ENCODE measurements at places on chromosomes 1 and 21.

GRCh38 chr1:178938959-178939317, 68.1 kb upstream of the ANGPTL1 start:
- DNase-seq, result no peak

DNA sequence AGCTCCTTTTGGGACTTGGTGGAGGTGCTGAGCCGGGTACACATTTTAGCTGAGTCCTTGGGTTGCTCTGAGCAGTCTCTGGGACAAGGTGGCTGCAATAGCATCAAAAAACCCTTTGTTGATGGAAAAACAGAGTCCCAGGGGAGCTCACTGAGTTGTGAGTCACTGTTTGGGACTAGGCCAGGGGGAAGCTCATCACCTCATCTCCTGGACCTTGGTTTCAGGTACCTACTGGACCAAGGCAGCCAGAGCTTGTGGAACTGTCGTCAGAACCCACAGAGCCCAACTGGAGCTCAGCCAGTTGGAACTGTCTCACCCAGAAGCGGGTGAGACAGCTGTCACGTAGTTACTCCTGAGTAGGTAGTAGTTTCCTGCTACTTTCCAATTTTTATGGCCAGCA, 146.7 kb downstream of the HLX start:
- no peak for DNase-seq

DNA sequence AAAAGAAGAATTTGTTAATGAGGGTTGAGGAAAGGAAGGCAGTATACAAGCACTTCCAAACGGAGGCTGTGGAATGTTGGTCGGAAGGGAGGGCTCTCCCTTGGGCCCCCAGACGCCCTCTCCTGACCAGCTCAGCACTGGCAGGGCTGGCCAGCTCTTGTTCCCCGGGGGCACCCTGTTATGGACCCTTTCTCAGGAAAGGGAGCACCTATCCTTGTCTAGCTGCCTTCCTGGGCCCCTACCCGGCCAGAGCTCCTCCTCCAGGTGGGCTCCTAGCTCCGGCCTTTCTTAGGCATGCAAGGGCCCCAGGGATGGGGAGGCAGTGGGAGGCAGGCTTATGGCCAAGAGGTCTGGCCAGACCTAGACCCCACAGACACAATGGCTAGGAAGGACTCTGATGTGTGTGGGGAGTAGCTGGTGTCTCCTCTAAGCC, 926 bp downstream of the BLACAT1 start:
- DNase-seq, result no peak

- no peak for DNase-seq
Measured at GRCh38 chr1:116913941-116914340, 4.2 kb downstream of the PTGFRN start.

GRCh38 chr1:81505831-81506230, 294.9 kb upstream of the ADGRL2 start:
- DNase-seq, result no peak

DNA sequence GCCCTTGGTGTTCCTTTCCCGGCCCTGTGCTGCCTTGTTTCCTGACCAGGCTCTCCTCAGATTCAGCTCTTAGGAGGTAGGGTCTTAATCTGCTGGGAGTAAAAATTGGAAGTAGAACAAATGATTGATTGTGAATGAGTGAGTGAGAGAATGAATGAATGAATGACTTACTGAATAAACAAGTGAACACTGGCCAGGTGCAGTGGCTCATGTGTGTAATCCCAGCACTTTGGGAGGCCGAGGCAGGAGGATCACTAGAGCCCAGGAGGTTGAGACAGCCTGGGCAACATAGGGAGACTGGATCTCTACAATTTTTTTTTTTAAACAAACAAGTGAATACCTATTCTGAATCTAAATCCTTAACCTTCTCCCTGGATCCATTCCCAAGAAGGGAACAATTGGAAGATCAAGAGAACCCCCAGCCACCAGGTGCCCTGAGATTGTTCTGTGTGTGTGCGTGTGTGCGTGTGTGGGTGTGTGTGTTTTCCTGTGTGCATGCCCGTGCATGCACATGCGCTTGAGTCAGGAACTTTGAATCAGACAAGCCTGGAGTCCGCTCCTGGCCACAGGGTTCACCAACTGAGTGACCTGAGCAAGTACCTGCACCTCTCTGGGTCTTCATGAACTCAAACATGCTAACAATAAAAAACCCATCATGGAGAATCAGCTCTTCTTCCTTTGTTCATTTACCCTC, 24.3 kb upstream of the CITED4 start:
- DNase-seq, result no peak

DNA sequence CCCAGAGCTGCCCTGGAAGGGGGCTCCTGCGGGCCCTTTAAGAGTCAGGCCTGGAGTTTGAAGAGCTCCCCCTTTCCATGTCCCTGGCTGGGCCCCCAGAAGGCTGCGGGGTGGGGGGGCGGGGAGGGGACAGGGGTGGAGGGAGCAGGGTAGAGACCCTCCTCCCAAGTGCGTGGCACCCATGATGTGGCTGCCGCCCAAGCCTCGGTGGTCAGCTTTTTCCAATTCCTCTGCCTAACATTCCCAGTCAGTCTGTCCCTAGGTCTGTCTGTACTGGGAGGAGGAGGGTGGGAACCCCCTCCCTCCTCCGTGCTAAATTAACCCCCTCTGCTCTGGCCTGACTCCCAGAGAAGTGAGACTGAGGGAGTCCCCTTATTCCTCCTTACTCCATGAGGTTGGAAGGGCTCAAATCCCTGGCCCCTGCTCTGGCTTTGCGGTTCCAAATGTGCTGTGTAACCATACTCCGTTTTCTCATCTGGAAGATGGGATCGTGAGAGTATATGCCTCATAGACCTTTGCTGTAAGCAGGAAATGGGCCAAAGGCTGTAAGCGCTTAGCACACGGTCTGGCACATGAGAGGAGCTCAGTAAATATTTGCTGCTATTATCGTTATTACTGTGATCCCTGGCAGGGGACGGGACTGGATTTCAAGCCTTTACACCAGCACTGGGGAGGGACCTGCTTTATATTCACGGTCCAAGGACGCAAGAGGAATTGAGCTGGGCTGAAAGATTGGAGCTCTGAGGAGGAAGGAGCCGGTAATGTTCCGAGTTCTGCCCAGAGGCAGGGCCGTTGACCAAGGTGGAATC, 658 bp upstream of the COL16A1 start:
- DNase-seq, result no peak

DNA sequence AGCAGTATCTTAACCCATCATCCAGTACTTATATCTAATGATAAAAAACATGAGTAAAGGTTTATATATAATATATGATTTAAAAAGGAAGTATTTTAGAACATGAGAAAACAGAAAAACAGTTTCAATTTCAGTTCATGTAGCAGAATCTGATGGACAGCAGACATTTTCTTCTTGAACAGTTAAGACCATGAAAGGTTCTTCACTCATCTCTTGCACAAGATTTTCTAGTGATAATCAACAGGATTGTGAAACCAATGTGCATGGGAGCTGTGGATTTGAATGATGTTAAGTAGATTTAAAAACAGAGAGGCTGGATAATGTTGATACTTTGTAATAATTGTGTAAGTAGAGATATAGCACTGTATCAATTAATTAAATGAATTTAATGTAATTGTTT, 1297.6 kb downstream of the BRINP3 start:
- no peak for DNase-seq

GRCh38 chr1:224591326-224591725, 24.8 kb upstream of the CNIH3 start:
- no peak for DNase-seq

DNA sequence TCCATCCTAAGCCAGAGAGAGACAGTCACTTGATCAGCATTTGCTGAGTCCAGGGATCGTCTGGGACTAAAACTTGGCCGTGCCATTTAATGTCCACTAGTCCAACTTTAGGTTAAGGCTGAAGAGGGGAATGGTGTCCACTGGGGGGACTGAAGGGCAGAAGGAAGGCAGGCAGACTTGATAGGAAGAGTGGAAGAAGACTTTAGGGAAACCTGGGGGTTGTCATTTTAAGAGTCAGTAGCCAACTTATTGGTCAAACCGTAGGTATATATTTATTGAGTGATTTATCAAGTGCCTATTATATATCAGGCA, 1.3 kb upstream of the LMOD1 start:
- DNase-seq, result no peak

- DNase-seq, result no peak
Measured at GRCh38 chr21:45573452-45574035, 31.3 kb upstream of the SLC19A1 start.

DNA sequence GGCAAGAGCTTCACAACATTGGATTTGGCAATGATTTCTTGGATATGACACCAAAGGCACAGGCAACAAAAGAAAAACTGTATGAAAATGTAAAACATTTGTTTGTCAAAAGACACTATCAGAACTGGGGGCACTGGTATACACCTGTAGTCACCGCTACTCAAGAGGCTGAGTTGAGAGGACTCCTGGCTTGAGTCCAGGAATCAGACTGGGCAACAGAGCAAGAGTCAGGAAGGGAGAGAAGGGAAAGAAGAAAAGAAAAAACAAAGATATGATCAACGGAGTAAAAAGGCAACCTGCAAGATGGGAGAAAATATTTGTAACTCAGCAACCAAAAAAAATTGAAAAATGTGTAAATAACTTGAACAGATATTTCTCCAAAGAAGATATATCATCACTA, 6.0 kb upstream of the TUT4 start:
- no peak for DNase-seq

DNA sequence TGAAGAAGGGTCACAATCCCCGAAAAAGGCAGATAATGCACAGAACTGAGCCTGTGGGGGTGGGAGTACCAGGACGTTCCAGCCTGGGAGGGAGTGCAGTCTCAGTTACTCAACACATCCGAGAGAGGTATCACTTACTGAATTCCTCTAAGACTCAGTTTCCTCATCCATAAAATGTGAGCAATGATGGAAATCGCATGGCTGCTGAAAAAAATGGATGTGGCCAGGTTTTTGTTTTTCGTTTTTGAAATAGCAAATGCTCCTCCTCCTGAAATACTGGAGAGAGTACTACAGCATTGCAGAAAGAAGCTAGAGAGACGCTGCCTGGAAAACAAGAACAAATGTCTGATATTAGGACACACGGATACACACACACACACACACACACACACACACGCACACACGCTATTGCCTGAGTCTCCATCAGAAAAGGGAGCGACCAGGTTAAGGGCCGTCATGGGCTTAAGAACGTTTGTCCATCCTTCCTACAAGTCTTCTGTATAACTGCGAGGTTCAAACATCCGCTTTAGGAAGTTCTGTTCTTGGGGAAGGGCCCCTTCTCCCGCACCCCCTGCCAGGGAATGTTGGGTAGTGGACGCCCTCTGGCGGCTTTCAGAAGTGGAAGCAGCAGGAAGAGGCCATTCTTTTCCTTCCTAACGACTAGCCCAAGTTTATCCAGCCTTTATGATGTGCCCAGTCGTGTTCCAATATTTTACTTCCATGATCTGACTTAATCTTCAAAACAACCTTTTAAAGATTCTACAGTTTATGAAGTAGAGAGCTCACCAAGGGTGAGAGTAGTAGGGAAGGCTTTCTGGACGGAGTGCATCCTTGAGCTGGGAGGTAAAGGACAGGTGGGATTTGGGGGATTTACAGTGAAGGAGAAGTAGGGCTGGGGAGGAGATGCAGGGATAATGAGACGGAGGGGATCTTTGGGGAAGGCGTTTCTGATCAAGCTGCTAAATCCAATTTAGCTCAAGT, 699 bp upstream of the NES start:
- DNase-seq, result no peak

- DNase-seq, result no peak
Measured at GRCh38 chr1:35577071-35577998, 4.2 kb downstream of the TFAP2E start.

GRCh38 chr1:208184966-208185654, 59.1 kb downstream of the PLXNA2 start:
- no peak for DNase-seq

DNA sequence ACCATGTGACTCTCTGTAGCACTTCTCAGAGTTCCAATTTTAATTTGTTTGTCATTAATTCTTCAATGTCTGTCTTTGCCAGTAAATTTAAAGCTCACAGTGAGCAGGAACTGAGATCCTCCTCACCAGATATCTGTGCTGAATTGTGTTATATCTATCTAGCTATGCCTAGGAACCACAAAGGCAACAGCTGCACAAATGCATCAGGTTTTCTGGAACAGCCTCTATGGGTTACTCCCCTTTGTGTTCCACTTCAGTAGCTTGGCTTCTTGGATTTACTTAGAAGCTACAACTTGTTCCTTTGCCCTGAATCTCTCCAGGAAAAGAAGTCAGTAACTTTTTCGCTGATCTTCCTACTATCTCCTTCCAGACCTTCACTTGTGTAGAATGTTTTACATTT, 1237.8 kb upstream of the ADGRL4 start:
- no peak for DNase-seq

- DNase-seq, result no peak
Measured at GRCh38 chr1:187001198-187001889, 172.6 kb downstream of the PLA2G4A start.

- no peak for DNase-seq
Measured at GRCh38 chr1:240967070-240967724, 355.2 kb upstream of the GREM2 start.

GRCh38 chr21:44938772-44939531, 877 bp upstream of the SLX9 start:
- no peak for DNase-seq

DNA sequence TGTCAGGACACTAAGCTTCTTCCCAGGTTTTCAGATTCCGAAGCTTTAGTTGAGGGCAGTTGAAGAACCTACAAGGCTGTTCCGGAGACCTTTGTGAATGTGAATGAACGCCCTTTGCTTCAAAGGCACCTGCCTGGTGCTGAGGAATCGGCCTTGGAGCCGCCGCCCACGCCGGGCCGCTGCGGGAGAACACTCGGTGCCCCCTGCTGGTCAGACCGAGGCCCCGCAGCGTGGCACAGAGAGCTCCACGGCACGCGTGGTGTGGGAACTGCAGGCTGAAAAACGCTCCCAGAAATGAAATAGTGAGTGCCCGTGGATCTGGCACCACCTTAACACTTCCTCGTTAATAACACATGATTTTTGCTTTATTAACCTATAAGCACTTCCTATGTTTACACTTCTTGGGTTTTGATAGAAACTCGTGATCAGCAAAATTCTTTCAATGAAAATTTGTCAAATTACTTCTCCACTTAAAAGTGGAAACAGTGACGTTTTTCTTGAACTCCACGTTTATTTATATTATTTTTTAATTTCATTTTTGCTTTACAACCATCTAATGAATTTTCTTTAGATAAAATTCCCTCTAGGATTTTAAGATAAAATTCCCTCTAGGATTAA, 460.6 kb downstream of the DSCAM start:
- DNase-seq, result peak; percentile 12

DNA sequence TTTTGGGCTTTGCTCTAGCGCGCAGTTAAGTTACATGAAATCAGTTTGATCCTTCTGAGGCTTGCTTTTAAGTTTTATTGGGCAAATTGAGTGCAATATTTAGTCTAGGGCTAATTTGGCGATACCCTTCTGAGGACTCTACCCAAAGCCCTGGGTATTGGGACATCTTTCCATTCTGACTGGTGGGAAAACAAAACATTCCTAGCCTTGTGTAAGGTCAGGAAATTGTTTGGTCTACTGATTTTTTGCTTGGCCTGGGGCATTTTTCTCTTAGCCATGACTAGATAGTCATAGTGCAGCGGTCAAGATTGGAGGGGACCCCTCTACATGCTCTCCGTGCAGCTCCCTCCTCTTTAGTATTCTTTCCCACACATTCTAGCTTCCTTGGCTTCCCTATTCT, 189.6 kb upstream of the PTGFR start:
- DNase-seq, result no peak

GRCh38 chr1:70497152-70497551, 86.1 kb downstream of the CTH start:
- DNase-seq, result no peak

GRCh38 chr21:41319273-41319672, 2.7 kb downstream of the FAM3B start:
- DNase-seq, result no peak

Measured in stimulated activated CD4-positive, alpha-beta T cell treated with anti-CD3 and anti-CD28 coated beads, Interleukin-1b, Interleukin-23, amount 100 ng/mL, for 1 hour (primary cell).